ENCODE measurements at places on chromosomes 1 and 21.
A peak's percentile ranks its signal among the peaks of the same experiment; 100 is the strongest.

GRCh38 chr1:67792103-67792502, 41.2 kb downstream of the GNG12 start:
- no peak for DNase-seq

DNA sequence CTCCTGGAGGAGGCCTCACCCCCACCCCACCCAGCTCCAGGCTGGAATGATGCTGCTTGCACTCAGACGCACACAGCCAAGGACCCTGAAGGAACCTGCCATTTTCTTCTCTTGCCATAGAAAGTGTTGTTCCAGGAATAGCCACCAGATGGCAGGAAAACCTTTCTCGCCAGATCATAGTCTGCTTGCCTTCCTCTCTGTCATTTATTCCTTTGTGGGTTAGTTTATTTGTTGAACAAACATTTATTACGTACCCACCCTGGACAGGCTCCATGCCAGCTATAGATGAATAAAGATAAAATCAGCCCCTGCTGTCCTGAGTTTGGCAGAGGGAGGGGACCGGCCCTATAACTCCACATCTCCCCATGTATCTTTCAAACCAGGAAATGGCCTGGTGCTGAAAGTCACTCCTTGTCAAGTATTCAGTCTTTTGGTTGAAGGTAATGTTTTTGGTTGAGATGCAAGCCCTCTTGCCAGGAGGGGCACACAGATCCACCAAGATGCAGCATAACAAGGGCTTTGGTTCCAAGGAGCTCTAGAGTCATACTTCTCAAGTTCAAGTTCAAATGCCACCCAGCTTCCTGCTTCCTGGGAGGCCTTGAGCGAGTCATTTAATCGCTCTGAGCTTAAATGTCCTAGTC, 7.0 kb upstream of the KCNC4 start:
- DNase-seq, result peak; percentile 76

DNA sequence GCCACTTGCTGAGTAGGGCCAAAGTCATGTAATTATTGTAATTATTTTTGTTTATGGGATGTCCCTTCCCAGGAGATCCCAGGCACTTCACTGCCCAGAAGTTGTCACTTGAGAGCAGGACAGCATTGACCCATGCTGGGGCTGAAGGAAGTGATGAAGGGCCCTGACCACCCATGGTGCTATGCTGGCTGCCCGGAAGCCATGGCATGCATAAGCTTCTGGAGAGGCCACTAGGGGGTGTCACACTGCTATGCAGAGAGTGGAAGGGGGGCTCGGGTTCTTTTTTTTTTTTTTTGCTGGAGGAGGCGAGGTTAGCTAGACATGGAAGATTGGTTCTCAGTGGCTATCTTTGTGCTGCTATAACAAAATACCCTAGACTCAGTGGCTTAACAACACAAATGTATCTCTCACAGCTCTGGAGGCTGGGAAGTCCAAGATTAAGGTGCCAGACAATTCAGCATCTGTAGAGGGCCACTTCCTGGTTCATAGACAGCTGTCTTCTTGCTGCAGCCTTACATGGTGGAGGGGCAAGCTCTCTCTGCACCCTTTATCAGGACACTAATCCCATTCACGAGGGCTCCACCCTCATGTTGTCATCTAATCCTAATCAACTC, 84.9 kb downstream of the CNIH3 start:
- DNase-seq, result no peak

- DNase-seq, result peak; percentile 64
Measured at GRCh38 chr1:116020668-116021272, 44.5 kb downstream of the SLC22A15 start.

DNA sequence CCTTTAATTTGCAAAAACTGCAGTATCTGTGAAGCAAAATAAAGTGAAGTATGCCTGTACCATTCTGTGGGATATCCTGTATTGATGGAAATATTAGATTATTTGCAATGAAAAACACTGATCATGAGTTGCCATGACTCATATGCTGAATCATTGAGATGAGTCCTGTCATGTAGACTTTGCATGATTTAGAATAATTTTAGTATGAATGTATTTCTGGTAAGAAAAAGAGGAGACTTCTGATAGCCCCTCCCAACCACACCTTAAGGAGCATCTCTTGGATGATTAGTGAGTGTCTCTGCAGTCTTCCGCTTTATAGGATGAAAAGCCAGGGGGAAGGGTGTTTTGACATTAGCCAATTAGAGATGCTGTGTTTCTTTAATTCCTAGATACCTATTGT, 55.2 kb upstream of the PTGS2 start:
- no peak for DNase-seq

- DNase-seq, result no peak
Measured at GRCh38 chr1:184187097-184187496, 135.6 kb downstream of the TSEN15 start.

GRCh38 chr1:230031131-230031530, 35.9 kb upstream of the GALNT2 start:
- DNase-seq, result peak; percentile 16

GRCh38 chr1:100353988-100354387, 1.7 kb downstream of the CDC14A start:
- no peak for DNase-seq

DNA sequence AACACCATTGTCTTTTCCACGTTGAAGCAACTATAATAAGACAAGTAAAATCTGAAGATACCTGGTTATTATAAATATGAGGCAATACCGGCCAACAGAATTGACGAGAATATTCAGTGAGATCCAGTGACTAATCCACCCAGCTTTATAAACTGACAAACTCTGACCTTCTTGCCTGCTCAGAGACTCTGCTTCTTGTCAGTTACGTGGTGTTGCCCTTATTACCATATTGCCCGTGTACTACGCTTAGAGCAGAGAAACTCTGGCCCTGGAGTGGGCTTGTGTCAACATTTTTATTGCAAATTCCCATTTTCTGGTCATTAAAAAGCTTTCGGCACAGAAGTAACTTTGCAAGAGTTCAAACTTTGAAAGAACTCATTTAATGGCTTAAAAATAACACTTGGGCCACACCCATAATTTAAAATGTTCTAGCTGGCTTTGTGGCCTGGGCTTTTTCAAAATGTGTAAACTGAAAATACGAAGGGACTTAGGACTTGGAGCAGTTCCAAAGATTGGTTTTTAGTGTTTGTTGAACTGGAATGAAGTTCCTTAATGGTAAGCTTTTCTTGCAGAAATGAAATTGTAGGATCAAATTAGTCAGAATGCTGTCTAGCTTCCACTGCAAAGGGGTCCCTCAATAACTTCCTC, 266.2 kb downstream of the LMO4 start:
- DNase-seq, result no peak

DNA sequence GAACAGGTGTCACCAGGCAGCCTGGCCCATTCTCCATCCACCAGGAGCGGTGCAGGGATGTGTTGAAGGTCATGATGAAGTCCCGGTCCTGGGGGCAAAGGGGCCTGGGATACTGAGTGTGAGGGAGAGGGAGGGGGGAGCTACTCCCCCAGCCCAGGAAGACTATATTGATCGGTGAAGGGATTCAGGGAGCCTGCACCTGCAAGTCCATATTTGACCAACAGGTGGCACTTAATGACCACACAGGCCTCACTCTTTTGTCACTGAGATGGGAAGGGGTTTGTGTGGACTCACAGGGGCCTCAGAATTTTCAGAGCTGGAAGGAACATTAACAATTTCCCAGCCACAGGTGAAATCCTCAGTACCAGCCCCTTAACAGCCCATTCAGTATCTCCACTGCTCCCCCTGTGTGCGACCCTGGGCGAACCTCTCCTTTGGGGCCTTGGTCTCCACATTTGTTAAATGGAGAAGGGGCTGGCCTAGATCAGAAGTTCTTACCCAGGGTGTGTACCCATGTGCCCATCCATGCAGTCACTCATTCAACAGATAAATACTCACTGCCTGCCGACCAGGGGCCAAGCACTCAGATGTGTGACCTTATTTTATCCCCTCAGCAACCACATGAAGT, 55.6 kb downstream of the NKAIN1 start:
- peak; percentile 52 for DNase-seq

- no peak for DNase-seq
Measured at GRCh38 chr1:59397139-59397858, 100.4 kb downstream of the FGGY start.

DNA sequence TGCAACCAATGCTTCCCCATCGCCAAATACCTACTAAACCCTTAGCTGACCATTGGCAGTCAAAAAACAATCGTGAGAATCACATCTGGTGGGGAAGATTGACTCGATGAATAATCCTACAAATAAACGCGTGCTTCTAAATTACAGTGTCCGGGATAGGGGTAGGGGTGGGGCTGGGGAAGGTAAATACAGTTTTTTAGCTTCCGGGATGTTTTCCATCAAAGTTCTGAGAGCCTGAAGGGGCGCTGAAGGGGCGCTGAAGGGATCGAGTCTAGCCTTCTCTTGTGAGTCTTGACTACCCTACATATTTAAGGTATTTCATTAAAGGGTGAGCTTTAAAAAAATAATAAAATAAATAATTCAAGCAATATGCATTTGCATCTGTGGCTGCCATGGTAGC, 40.5 kb downstream of the RRAGC start:
- DNase-seq, result no peak

DNA sequence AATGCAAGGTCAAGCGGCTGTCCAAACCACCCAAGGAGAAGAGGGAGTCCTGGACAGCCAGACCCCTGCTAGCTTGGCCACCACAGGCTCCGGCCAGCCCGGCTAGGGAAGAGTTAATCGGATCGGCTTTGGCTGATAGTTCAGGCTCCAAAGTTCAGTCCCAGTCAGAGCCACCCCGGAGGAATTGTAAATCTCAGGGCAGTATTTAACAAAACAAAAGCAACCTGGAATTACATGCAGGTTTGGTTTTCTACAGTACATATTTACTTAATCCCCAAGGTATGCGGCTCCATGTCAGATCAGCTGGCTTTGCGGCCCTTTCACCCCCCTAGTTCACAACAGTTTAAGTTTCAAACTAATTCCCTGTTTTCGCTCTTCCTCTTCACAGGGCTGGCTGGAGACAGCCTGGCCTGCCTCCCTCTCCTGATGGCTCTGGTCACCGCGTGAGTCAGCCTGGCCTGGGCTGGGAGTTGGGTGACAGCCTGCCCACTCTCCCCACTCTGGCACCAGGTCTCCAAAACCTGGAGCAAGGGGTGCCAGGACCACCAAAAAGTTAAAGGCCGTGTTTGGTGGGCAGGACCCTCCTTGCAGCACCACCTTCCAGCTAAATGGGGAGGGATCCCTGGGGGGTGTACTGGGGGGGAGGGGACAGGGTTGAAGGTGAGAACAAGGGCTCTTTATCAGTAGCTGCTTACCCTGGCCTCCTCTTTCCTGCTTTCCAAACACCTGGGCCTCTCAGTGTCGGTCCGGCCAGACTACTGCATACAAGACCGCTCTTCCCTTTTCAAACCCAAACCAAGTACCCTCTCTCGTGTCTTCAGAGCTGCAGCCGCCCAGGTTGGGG, 1.9 kb downstream of the DHRS3 start:
- no peak for DNase-seq

- DNase-seq, result no peak
Measured at GRCh38 chr1:4150262-4150661, 250.2 kb upstream of the C1orf174 start.

- DNase-seq, result peak; percentile 50
Measured at GRCh38 chr1:229027622-229028182, 243.2 kb upstream of the RAB4A start.

- no peak for DNase-seq
Measured at GRCh38 chr1:156463874-156464273, 36.7 kb downstream of the MEF2D start.

- no peak for DNase-seq
Measured at GRCh38 chr1:240474133-240474614, 137.8 kb downstream of the GREM2 start.

- no peak for DNase-seq
Measured at GRCh38 chr21:46619846-46620245, 15.0 kb upstream of the S100B start.

DNA sequence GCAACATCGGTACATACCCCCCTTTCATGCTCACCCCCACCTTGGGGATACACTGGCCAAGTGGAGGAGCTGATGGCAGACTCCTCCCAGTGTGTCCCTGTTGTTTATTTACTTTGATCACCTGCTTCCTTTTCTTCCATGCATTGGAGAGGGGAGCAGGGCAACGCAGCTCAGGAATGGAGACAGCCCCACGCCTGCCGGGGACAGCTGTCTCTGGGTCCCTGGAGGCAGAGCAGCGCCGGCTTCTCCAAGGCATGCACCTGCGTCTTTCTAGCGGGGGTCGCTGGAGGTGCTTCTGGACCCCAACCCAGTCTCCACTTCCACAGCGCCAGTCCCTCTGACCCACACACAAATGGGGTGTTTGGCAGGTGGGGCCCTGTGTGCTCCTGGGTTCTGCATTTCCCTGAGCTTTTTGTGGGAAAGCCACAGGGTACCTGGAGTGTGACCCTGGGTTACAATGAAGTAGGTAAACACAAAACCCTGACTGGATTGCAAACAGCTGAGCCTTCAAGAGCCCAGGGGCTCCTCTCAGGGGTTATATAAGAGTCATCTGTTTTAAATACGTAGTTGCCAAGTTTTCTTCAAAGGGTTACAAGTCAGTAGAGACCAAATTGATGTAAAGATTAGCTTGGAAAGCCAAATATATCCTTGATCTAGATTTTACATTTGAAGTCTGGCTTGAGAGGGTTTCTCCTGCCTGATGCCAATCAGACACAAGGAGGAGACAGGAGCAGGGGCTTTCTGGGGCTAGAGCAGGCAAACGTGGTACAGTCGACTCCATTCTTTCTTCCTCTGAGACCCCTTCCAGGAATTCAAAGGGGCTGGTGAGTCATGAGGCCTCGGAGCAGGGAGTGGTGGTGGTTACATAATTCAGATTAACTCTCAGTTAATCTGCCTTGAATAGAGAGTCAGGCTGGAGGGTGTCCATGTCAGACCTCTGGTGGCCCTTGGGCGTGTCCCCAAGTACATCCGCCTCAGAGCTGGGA, 4.5 kb downstream of the AJAP1 start:
- DNase-seq, result no peak

- DNase-seq, result no peak
Measured at GRCh38 chr1:180382326-180383115, 119.9 kb downstream of the ACBD6 start.

All from stimulated activated CD4-positive, alpha-beta T cell treated with anti-CD3 and anti-CD28 coated beads, Interleukin-15, amount 100 ng/mL, for 24 hours (primary cell).